ENCODE measurements at places on chromosomes 4 and X.

- no peak for DNase-seq
Measured at GRCh38 chrX:154420402-154420756, 8.1 kb upstream of the ATP6AP1 start.

GRCh38 chr4:88818631-88819470, 121.2 kb upstream of the NAP1L5 start:
- no peak for DNase-seq

GRCh38 chr4:2079926-2080325, 20.8 kb downstream of the NAT8L start:
- DNase-seq: no peak

DNA sequence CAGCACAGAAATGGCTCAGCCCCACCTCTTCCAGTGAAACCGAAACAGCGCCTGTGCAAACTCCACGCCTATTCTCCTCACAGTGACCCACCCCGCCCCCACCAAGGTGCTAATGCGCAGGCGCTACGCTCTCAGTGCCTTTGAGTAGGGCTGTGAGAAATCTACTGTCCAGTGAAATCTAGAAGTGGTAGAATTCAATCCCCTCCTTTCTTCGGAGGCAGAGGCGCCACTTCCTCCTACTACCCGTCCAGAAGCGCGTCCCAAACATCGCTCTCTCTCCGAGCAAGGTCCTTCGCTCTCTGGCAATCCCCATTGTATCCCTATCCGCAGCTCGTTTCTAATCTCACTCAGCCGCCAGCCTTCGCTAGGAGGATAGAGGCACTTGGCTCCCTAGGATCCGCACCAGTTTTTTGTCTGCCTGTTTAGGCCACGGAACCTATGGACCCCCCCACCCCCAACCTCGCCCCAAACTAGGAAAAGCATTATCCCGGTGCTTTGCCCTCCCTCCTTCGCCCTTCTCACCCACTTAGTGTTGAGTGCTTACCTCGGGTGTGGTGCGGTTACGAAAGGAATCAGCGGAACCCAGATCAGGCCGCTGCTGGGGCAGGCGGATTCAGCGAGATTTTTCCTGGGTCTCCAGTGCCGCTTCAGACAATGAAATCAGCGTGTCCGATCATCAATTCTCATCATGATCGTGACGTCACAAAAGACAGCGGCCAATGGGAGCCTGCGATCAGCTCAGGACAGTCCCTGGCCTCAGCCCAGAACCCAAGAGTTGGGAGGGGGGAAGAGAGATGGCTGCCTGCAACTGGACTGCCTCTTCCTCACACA, at the start of gene HDX:
Gene HDX, minus strand, starts transcription at position 656 of the 831 bp plus-strand sequence. CDS start 27,056 bp downstream, outside the sequence.
- peak; percentile 9 for DNase-seq

DNA sequence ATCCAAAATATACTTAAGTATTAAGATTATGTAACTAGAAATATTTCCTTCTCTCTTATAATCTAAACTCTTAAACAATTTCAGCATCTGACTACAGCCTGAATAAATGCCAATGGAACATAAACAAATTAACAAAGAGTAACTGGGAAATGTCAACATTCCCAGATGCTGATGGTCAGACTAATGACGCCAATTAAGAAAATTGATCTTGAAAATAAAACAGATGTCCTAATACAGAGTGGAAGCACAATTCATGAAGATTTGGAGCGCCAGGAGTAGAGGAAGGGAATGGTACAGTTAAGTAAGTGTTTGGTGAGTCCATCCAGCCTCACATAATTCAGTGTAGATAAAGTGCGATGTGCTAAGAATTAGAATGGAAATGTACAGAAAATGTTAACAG, 203.7 kb upstream of the NWD2 start:
- no peak for DNase-seq

DNA sequence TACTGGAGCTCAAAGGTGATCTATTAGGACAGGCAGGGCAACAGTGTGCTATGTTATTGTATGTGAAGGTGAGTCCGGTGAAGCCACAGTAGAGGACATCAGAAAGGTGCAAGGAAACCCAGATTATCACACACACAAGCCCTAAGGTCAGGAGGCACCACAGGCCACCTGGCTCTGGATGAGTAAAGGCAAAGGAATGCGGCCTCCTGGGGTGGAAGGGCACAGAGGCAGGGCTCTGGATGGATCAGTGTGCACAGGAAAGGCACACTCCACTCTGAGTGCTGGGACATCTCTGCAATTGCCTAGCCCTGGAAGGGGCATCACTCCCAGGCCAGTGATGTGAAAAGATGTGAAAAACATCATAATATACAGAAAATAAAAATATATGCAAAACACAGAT, 683.5 kb downstream of the TRIML1 start:
- DNase-seq: no peak

GRCh38 chr4:8045909-8046308, 106.2 kb upstream of the AFAP1 start:
- DNase-seq: no peak

GRCh38 chrX:86215260-86215659, 67.0 kb downstream of the DACH2 start:
- DNase-seq: no peak

DNA sequence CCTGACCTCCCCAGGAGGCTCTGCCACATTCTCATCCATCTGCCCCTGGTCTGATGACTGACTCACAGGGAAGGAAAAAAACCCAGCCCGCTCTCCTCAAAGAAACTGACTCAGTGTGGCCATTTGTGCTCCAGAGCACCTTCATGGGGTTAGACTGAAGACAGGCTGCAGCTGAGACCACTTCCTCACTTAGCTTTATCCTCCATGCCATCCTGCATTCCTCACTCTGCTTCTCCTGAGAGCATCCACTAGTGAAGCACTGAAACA, 35.9 kb upstream of the HPSE start:
- no peak for DNase-seq

DNA sequence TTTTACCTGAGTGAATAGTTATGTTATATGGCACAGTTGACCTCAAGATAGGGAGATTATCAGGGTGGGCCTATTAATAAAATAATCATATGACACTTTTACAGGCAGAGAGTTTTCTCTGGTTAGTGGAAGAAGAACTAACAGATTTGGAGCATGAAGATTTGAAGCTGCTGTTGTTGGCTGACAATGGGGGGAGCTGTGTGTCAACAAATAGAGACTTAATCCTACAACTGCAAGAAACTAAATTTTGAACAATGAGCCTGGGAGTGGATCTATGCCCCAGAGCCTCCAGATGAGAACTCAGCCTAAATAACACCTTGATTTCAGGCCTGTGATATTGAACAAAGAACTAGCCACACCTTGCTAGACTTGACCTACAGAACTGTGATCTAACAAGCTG, 7.2 kb upstream of the CCSER1 start:
- DNase-seq: no peak

DNA sequence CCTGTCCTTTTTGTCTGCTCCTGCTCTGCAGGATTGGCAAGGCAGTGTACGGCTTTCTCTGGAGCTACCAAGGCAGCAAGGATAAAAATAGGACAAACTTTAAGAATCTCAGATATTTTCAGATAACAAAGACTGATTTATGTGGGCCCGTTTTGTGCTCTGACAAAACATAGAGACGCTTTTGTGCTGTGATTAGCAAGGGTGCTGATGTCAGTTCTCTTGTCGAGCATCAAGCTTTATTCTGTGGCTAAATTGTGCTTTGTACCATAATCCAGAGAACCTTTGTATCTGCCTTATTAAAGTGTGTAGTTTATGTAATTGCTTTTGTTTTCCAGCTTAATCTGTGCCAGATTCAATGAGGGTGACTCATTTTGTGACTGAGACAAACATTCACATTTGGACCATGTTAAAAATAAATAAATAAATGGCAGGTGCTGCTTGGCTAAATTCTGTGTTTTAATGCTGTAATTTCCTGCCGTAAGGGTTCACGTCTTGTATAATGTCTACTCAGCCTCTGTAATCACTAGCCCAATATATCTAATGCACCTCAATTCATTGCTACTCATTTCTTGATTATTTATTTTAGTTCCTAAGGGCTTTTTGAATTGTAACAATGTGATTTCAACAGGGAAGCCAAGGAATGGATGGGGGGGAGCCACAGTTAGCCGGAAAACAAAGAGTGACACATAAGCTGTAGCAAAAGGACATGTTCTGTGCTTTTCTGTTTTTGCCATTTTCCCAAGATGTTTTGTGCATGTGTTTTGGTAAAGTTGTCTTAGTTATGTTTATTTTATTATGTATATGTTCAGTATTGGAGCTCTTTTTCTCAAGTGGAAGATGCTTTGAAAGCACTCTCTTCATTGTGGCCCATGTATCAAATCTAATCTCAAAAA, 75.1 kb downstream of the GAB1 start:
- no peak for DNase-seq

- DNase-seq: no peak
Measured at GRCh38 chr4:54973784-54974183, 151.6 kb downstream of the KDR start.

- DNase-seq: no peak
Measured at GRCh38 chr4:16006771-16007446, 43.9 kb upstream of the FGFBP2 start.

DNA sequence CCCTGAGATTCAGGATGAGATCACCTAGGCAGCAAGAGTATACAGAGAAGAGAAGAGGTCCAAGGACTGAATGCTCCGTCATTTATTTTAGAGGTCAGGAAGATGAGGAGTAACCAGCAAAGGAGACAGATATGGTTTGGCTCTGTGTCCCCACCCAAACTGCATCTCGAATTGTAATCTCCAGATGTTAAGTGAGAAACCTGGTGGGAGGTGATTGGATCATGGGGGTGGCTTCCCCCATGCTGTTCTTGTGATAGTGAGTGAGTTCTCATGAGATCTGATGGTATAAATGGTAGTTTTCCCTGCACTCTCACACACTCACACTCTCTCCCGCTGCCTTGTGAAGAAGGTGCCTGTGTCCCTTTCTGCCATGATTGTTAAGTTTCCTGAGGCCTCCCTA, 60.8 kb downstream of the MID1IP1 start:
- no peak for DNase-seq
